Retina (tissue), 1 donor: ENCODE measurements at places on chromosomes 1 and 21.

GRCh38 chr1:232578651-232579195 is 51.2 kb downstream of the SIPA1L2 start:
- no peak for DNase-seq

GRCh38 chr1:76190749-76191424 is 116.3 kb downstream of the ST6GALNAC3 start:
- no peak for DNase-seq

GRCh38 chr1:64513545-64513944 is 43.6 kb downstream of the CACHD1 start:
- no peak for DNase-seq

GRCh38 chr21:24045775-24046215 is 1561.5 kb downstream of the MRPL39 start:
- DNase-seq: no peak

- no peak for DNase-seq
Observed at GRCh38 chr1:241848686-241849344, 811 bp downstream of the EXO1 start.
